Bladder microvascular endothelial cell (primary cell): ENCODE measurements at places on chromosomes 3 and 15. TPM values are rescaled to one million over a fixed set of nuclear protein-coding genes. Genes with fewer than 3 reads are reported as not detected.

KCNMB2 gene
- total RNA-seq: not detected in 2 replicates

PYGO1 gene
- total RNA-seq: 0.32 and 0.57 TPM in 2 replicates

SPINT1 gene
- total RNA-seq: 0.32 and 1.6 TPM in 2 replicates

PPP4R2 gene
- 45.0 and 87.8 TPM in 2 replicates for total RNA-seq

FETUB gene
- total RNA-seq: not detected in 2 replicates

SLC28A2 gene
- total RNA-seq: not detected in 2 replicates

CRABP1 gene
- total RNA-seq: not detected in 2 replicates

IGSF11 gene
- 0.13 TPM in 1 of 2 replicates, not detected in the other for total RNA-seq

RETNLB gene
- total RNA-seq: not detected in 2 replicates

TMEM207 gene
- total RNA-seq: not detected in 2 replicates

POTEB3 gene
- total RNA-seq: not detected in 2 replicates

SH2D7 gene
- not detected in 2 replicates for total RNA-seq

CORO2B gene
- total RNA-seq: 0.32 and 2.1 TPM in 2 replicates

MKRN3 gene
- total RNA-seq: not detected in 2 replicates

GHSR gene
- total RNA-seq: not detected in 2 replicates
